Stimulated activated naive B cell treated with anti-CD40 and anti-IgM and Interleukin-4, amounts not matched to agents 10 μg/mL and 1 μg/mL and 100 μg/mL, for 72 hours (primary cell): ENCODE measurements at places on chromosomes 6 and 20.

DNA sequence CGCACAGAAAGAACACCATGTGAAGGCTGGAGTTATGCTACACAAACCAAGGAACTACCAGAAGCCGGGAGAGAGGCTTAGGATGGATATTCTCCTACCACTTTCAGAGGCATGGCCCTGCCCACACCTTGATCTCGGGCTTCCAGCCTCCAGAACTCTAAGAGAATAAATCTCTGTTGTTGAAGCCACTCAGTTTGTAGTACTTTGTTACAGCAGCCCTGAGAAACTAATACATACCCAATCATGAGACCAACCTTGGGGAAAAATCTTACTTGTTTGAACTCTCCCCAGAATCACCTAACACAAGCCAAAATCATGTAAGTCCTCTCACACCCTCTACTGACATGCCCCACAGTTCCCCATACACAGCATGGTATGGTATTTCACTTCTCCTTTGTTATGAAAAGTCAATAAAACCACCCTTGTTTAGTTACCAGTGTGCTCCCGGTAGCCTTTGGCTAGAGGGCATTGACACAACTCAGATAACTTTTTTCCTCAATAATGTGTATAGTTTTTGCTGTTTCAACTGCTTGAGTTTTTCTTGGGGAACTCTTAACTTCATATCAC, 40.7 kb upstream of the SLC2A12 start:
- DNase-seq, result no peak

DNA sequence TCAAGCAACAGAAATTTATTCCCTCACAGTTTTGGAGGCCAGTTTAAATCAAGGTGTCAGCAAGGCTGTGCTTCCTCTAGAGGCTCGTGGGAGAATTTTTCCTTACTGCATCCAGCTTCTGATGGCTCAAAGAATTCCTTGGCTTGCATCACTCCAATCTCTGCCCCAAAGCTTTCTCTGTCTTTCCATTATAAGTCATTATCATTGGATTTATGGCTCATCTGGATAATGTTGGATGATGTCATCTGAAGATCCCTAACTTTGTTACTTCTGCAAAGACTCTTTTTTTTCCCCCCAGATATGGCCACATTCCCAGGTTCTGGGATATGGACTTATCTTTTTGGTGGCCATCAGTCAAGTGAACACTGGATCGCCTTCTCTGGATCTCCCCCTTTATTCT, 146.3 kb upstream of the B3GAT2 start:
- no peak for DNase-seq

DNA sequence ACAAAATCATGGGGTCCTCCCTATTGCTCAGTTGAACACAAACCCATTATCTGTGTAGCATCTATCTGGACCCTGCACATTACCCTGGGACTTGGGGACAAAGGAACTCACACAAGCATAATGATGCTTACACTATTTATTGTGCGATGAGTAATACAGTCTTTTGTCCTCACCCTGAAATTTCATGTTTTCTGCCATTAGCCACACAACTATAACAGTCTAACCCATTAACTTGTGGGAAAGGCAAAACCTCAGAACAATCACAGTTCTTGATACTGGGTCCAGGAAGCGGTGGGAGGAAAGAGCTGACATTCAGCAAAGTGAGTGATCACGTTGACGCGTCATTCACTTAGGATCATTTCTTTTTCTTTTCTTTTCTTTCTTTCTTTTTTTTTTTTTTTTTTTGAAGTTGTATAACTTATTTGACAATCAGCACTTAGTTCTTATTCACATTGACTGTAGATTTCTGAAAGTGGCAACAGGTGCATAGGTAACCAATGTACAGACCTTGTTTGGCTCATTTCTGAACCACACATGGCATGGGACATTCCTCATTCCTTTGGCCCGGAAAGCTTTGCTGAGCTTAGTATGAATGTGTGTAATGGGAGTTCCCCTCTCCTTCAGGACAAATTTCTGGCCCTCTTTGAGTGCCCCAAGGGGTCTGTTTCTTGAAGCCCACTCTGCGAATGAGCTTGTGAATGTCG, 94.8 kb upstream of the CNKSR3 start:
- DNase-seq, result peak; percentile 25

DNA sequence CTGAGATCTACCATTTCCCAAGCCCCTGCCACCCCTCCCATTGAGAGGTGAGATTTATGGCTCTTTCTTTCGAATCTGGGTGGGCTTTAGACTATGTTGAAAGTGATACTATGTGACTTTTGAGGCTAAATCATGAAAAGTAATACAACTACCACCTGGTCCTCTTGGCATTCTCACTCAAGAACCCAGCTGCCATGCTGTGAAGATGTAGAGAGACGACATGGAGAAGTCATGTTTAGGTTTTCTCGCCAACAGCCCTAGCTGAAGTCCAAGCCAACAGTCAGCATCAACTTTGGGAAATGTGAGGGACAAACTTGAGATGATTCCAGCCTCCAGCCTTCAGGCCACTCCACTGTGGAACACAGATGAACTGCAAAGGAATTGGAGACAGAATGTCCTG, 108.7 kb downstream of the SCP2D1 start:
- no peak for DNase-seq

GRCh38 chr20:8646033-8646441, 422.9 kb upstream of the PLCB4 start:
- DNase-seq, result no peak

- no peak for DNase-seq
These were observed 232.1 kb downstream of the SYNE1 start for GRCh38 chr6:152404936-152405595.

DNA sequence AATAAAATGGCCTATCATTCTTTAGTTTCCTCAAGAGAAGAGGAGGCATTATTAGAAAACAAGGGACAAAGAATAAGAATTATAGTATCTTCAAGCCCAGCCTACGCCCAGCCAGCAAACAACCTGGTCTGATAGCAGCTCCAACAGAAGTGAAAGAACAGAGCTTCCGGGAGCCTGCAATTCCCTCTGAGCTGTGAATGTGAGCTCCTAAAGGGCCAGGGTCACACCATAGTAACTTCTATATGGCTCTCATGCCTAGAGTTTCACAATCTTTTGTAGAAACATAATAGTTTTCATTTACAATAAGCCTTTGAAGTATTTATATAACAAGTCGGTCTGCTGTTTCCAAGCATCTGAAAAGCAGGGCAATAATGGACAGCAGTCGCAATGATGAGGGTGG, 116.5 kb downstream of the SMLR1 start:
- DNase-seq, result no peak

- DNase-seq, result no peak
These were observed 26.2 kb downstream of the CYP39A1 start for GRCh38 chr6:46626228-46626909.

- no peak for DNase-seq
These were observed 11.1 kb downstream of the ADTRP start for GRCh38 chr6:11767458-11767857.

DNA sequence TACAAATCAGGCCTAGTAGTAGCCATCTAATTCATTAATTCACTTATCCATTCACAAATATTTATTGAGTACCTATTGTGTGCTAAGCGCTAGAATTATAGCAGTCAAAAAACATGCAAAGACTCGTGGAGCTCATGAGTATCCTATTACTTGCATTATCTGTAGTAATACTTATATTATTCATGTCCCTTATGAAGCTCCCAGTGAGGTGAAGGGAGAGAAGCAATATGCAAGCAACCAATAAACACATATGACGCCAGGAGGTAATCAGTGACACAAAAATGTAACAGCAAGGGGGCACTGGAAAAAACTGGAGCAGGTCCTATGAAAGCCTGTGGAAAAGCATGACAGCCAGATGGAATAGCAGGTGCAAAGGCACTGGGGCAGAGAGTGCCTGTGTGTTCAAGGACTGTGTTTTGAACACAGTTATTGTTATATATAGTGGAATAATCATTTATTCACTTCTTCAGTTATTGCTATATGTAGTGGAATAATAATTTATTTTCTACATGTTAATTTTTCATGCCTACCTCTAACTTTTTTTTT, 109.5 kb downstream of the KIF13A start:
- DNase-seq, result no peak

DNA sequence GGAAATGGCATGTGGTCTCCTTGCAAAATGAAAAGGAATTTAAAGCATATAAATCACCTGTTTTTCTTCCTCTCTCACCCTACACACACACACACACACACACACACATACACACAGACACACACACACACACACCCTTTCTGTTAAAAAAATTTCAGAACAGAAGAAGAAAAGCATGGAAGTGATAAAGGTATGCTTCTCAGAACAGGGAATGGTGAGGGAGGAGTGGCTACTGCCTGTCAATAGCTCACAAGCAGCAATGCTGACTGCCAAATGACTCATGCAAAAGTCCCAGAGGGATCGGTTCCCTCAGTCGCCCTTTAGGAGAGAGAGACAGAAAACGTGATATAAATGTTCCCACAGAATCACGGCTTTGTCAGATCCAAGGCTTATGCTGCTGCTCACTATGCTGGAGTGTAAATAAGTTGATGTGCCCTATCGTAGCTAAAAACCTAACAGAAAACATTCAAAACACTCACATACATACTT, 102.6 kb downstream of the IBTK start:
- no peak for DNase-seq

DNA sequence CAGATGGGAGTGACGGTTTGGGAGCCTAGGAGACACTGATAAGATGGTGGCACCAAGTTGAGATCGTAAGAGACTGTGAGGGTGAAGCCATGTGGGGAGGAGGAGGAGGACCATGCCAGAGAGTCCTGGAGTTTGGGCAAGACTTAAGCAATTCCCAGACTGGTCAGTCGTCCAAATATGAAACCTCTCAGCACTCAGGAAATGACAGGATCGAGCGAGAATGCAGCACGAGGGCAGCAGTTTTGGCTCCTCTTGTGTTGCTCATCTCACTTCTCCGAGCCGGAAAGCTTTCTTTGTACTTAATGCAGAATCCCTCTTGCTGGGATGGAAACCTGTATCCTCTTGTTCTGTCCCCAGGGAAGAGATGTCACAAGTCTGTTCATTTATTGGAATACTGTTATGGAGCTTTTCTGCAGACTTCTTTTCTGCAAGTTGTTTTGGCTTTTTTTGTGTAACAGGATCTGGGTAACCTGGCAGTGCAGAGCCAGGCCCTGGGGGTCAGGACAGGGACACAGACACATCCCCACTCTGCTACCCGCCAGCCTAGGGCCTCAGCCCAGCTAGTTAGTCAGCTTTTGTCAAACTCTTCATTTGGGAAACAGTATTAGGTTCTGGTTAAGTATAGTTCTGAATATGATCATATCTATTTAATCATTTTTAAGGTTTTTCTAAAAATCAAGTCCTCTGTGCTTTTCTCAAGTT, 34.3 kb downstream of the FNDC1 start:
- DNase-seq, result no peak

- no peak for DNase-seq
These were observed 536 bp upstream of the FNDC1 start for GRCh38 chr6:159168536-159169192.

- DNase-seq, result no peak
These were observed 17.3 kb downstream of the STX7 start for GRCh38 chr6:132495604-132496079.

DNA sequence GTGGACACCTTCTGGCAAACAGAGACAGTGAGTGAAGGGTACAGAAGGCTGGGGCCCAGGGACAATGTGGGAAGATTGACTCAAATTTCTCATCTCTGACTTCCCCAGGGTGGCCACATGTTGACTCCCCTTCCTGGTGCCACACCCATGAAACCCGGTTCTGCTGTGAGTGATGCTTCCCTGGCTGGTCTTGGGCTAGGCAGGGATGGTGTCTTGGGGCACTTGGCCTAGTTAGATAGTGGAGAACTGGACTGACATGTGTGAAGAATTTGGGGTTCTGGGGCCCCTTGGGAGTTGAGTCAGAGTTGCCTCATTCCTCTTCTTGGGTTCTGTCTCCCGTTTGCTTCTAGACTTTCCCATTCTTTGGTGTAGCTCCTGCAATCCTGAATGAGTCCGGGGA, 34.2 kb downstream of the GSS start:
- no peak for DNase-seq

DNA sequence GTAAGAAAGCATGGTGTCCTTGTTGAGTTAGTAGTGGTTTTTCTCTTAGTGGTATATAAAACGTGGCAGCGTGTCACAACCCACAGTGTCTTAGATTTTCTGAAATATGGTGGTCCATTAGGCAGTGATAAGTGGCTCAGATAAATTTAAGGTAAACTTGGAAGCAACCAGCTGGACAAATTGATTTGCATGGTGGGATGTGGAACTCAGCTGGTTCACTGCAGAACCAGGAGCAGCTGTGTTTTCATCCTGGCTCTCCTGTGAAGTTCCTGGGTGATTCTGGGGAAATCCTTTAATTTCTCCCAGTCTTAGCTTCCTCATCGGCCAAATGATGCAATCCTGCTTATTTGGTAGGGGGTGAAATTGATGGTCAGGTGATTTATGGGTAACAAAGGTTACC, 32.9 kb upstream of the EEF1E1 start:
- DNase-seq, result no peak

DNA sequence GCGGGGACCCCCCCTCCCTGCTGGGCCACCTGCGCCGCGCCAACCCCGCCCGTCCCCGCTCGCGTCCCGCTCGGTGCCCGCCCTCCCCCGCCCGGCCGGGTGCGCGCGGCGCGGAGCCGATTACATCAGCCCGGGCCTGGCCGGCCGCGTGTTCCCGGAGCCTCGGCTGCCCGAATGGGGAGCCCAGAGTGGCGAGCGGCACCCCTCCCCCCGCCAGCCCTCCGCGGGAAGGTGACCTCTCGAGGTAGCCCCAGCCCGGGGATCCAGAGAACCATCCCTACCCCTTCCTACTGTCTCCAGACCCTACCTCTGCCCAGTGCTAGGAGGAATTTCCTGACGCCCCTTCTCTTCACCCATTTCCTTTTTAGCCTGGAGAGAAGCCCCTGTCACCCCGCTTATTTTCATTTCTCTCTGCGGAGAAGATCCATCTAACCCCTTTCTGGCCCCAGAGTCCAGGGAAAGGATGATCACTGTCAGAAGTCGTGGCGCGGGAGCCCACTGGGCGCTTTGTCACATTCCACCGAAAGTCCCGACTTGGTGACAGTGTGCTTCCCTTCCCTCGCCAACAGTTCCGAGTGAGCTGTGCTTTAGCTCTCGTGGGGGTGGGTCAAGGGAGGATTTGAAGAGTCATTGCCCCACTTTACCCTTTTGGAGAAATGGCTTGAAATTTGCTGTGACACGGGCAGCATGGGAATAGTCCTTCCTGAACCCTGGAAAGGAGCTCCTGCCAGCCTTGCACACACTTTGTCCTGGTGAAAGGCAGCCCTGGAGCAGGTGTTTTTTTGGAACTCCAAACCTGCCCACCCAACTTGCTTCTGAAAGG, 2.1 kb downstream of the VEGFA start:
- peak; percentile 29 for DNase-seq
